ENCODE measurements at places on chromosomes 7 and 10.

DNA sequence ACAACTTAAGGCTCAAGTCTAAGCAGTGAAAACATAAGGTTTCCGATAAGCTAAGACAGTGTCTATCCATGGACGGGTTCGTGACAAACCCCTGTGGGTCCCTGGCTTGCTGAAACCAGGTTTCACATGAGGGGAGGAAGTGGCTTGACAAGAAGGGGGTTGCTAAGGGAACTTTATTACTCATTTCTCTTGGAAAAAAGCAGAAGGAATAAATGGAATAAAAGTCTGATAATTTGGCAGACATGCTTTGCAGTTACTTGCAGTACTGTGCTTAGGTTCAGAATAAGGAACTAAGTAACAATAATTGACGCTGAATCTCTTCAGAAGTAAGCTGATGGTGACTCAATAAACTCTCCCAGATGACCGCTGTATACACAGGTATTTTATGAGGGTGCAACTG lies 34.7 kb downstream of the RBM17 start:
- DNase-seq = no peak

- DNase-seq = no peak
Observed at GRCh38 chr7:106582365-106582764, 78.6 kb downstream of the CCDC71L start.

- no peak for DNase-seq
Observed at GRCh38 chr10:5951721-5952407, 25.5 kb downstream of the IL15RA start.

DNA sequence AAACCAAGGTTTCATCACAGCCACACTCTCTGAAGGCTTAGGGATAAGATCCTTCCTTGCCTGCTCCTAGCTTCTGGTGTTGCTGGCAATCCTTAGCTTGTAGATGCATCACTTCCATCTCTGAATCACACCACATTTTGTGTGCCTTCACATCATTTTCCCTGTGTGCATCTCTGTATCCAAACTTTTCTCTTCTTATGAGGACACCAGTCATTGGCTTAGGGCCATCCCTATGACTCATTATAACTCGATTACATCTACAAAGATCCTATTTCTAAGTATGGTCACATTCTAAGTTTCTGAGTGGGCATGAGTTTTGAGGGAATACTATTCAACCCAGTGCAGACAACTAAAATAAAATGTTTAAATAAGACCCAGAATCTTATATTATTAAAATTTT lies 121.7 kb downstream of the C7orf25 start:
- no peak for DNase-seq

DNA sequence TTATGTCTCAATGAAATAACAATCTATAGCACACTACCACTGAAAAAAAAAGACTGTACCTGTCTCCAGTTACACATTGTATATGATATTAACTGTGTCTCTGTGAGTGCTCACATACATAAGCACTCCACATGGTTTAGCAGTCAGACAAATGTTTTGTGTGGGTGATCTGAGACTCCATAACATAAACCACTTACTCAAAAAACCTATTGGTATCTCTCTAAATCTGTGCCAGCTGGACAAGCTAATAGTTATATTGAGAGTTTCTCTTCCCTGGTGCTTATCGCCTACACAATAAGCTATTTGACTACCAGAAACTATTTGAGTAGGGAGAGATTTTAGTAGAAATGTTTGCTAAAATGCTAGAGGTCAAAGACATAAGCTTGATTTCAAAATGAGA lies 190.1 kb upstream of the AGR3 start:
- DNase-seq = no peak

DNA sequence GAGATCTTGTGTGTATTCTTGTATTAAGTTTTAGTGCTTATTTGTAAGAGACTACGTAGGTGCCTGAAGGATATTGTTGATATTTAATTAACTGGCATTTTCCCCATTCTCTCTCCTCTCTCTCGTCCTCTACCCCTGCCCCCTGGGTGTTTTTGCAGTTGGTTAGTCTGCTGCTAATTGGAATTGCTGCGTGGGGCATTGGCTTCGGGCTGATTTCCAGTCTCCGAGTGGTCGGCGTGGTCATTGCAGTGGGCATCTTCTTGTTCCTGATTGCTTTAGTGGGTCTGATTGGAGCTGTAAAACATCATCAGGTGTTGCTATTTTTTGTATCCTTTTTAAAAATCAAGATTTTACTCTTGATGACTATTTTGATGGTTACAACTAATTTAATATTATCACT lies 22.5 kb downstream of the TSPAN13 start:
- no peak for DNase-seq

- DNase-seq = no peak
Observed at GRCh38 chr7:137094-137891, 55.1 kb upstream of the FAM20C start.

GRCh38 chr7:24052572-24053260 lies 231.3 kb upstream of the NPY start:
- no peak for DNase-seq

- no peak for DNase-seq
Observed at GRCh38 chr7:45238806-45239205, 81.2 kb downstream of the RAMP3 start.

- no peak for DNase-seq
Observed at GRCh38 chr7:92253251-92253650, 7.5 kb downstream of the ANKIB1 start.

DNA sequence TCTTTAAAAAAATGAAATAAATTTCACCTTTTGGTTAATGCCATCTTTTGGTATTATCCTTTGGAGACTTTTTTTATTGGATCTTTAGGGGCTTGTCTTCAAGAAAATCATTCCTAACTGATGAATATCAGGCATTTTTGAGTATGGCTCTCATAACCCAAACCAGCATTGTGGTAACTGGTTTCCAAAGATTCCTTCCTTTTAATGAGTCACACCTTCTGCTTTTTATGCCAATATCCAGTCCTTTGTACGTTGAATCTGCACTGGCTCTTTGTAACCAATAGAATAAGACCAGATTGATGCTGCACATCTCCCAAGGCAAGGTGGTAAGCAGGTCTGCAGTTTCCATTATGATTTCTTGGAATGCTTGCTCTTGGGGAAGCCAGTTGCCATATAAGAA lies 89.1 kb downstream of the GPR158 start:
- no peak for DNase-seq

DNA sequence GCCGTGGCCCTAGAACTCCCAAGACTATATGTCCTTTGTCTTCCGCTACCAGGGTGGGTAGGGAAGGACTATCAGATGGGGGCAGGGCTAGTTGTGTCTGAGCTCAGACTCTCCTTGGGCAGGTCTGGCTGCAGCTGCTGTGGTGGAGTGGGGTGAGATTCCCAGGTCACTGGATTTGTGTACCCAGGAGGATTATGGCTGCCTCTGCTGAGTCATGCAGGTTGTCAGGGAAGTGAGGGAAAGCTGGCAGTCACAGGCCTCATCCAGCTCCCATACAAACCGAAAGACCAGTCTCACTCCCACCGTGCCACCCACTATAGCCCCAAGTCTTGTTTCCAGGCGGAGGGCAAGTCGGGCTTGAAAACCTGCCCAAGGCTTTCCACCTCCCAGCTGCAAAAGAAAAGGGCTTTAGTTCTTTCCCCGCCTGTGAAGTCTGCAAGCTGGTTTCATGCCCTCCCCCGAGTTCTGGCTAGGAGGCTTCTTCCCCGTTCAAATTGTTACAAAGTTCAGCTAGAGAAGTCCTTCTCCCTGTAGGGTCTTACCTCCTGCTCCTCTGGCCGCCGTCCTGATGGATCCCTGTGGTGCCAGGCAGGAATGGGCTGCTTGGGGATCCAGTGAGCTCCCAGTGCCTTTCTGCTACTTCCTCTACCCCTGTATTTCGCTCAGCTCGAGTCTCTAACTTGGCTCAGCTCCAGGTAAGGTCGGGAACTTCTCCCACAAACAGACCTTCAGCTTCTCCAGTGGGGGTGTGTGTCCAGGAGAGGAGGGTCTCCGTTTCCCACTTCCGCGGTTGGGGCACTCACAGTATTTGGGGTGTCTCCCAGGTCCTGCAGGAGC lies 106.8 kb upstream of the FGL2 start:
- no peak for DNase-seq

- no peak for DNase-seq
Observed at GRCh38 chr7:48964074-48964473, 39.7 kb downstream of the CDC14C start.

DNA sequence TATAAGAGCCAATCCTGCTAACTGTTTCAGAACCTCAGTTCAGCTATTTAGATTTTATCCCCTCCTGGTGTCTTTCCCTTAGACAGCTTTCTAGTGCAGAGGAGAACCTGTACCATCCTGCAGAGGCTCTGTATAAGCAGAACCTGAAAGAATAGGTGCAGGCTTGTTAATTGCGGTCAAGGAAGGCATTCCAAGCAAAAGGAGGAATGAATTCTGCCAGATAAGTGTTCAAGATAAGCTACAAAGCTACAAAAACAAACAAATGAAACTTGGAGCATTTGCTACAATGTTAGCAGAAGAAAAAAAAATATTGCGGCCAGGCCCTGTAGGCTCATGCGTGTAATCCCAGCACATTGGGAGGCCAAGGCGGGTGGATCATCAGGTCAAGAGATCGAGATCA lies 32.6 kb upstream of the AGMO start:
- DNase-seq = no peak

DNA sequence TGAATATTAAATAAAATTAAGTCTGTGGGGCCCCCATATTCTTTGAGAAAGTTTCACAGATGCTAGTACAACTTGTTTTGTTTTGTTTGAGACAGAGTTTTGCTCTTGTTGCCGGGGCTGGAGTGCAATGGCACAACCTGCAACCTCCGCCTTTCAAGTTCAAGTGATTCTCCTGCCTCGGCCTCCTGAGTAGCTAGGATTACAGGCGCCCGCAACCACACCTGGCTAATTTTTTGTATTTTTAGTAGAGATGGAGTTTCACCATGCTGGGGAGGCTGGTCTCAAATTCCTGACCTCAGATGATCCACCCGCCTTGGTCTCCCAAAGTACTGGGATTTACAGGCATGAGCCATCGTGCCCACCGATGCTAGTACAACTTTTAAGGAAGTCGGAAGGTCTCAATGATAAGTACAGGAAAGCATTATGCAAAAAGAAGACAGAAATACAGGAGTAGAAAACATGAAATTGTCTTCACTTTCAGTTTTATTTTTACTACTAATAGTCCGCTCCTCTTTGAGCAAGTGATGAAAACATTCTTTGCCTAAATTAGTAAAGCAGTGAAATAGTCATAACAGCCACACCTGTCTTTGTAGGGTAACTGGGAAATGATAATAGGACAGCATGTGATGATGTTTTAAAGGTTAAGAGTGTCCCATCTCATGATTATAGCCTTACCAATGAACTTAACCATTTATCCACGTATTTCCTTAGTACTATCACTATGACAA lies 147.5 kb downstream of the SEMA3D start:
- no peak for DNase-seq

GRCh38 chr7:55521917-55522902 lies 50.1 kb downstream of the VOPP1 start:
- DNase-seq = no peak

- DNase-seq = no peak
Observed at GRCh38 chr7:37097983-37098382, 350.7 kb downstream of the ELMO1 start.

- DNase-seq = no peak
Observed at GRCh38 chr7:90625051-90625450, 28.9 kb downstream of the CDK14 start.

GRCh38 chr7:95324431-95324830 lies at the start of gene PON1:
PON1 (minus strand) TSS chr7:95324532; CDS start chr7:95324475, 57 bp downstream.
- no peak for DNase-seq

DNA sequence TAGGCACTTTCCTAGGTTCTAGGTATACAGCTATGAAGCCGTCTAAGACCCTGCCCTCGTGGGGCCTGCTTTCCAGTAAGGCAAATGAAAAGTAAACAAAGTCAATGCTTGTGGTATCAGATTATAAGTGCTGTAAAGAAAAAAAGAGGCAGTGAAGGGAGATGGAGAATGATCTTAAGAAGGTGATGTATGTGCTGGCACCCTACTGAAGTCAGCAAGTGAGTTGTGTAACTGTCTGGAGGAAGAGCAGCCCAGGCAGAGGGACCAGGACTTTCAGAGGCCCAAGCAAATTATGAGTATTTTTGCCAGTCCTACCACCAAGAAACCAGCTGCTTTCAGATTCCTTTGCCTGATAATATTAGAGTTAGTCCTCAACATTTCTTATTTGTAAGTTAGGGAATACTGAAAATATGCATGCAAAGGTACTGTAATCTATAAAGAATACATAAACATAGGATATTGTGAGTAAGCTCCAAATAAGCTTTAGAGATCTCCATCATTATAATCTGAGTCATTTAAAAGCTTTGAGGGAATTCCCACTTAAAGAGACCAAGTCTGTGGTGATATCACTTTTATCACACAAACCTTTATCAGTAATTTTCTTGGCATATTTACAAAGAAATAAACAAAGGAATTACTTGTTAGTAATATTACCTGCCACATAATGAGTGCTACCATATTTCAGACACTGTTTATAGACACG lies 329.2 kb upstream of the LRGUK start:
- DNase-seq = no peak

- DNase-seq = no peak
Observed at GRCh38 chr7:107592361-107593024, 12.4 kb downstream of the BCAP29 start.

DNA sequence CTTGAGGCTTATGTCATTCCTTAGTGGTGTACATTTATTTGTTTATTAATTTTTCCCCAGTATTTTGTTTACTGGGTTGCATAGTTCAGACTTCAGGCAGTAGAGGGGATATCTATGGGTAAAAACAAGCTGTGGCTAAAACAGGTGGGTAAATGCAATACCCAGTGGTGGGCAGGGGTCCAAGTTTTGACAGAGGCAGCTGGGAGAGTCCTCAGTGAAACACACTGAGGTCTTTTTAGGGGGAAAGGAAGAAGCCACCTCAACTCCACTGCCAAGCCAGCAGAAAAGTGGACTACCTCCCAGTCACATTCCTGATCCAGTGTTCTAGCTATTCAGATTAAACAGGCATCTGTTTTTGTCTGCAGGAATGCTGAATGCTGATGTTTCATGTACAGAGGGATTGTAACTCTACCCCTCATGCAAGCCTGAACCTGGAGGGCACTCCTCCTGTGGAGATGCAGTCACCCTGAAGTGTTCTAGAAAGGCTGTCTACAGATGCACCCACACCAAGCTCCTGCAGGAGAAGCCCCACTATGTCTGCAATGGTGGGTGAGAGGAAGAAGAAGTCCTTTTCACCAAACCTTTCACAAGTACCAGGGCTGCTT lies 757.8 kb downstream of the INHBA start:
- DNase-seq = no peak

GRCh38 chr10:73998929-73999691 lies 1.2 kb downstream of the VCL start:
- DNase-seq = no peak

DNA sequence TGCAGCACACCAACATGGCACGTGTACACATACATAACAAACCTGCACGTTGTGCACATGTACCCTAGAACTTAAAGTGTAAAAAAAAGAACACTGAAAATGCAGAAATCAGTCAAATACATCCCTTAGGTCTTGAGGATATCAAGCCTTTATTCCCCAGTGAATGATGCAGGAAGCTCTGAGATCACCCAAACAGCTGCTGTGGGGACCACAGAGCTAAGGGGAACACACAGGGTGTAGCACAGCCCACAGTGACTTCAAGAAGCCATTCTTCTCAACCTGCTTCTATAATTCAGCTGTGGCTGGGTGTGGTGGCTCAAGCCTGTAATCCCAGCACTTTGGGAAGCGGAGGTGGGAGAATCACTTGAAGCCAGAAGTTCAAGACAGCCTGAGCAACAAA lies 314.9 kb downstream of the CALN1 start:
- no peak for DNase-seq

- DNase-seq = no peak
Observed at GRCh38 chr10:104580321-104580720, 60.8 kb upstream of the SORCS3 start.

All from activated CD4-positive, alpha-beta T cell treated with anti-CD3 and anti-CD28 coated beads, Interleukin-2, amount 50 U/mL, for 1 hour (primary cell).